ENCODE measurements at places on chromosomes 3 and 15.

DNA sequence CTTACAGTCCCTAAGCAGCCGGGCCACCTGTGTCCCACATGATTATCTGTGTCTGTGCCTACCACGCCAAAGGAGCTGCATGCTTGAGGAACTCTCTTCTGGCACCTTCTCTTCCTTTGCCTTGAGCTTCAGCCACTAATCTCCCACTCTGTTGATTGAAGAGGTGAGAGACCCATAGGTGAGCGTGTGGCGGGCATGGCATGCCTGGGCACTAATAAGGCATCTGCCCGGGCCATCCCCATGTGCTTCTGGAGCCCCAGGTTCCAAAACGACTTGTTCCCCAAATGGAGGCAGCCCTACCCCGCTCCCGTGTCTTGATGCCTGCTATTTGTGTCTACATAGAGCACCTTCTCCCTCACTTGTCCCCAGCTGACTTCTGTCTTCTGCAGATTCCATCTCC lies 13.0 kb downstream of the MCM2 start:
- DNase-seq = no peak

DNA sequence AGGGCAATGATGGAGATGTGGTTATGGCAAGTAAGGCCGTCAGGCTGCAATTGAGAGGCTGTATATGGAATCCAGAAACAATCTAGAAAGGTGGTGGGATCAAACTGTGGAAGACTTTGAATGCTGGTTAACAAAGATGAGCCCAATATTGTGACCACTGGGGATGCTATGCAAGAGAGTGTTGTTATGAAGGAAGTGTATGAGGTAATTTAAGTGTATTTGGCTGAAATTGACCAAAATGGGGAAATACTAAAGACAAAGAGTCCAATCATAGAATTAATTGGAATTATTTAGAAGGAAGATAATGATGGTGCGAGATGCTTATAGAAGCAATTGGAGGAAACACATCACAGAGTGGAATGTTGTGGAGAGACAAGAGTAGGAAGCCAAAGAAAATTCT lies 24.5 kb downstream of the BTLA start:
- DNase-seq = no peak

- DNase-seq = no peak
Measured at GRCh38 chr3:146732325-146732724, 127.2 kb upstream of the PLSCR5 start.

DNA sequence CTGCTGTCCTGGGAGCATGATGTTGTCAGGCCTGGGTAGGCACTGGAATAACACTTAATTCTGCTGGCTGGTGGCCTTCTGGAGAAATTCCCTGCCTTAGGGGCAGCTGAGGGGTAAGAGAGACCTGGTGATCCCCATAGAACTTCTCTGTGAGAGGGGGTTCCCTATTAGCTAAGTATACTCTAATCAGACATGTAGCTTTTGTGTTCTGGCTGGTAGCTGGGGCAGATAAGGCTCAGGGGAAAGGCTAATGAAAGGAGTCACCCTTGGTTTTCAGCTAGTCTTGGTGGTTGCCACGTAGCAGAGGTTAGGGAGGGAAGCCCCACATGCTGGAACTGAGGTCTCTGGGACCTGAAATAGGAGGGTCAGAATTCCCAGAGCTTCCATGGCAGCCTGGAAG lies 952 bp upstream of the HDDC3 start:
- DNase-seq = no peak

DNA sequence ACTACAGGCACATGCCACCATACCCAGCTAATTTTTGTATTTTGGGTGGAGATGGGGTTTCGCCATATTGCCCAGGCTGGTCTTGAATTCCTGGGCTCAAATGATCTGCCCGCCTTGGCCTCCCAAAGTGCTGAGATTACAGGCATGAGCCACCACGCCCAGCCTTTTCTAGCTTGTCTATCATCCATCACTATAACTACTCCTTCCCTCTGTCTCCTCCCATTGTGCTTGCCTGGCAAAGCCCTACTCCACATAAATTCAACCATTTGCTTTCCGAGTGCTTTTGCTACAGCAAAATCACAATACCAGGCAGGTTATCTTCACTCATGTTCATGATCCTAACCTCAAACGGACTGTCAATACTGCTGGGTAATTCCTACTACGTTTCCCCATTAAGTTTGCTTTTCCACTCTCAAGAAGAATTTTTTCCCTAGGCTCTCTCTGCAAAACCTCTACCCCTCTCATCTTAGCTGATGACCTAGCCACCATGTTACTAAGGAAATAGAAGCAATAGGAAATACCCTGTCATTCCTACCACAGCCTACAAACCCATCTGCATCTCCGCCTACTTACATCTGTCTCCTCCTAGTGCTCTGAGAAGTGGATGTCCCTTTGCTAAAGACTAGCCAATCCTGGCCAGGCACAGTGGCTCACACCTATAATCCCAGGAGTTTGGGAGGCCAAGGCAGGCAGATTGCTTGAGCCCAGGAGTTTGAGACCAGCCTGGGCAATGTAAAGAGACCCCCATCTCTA lies 64.5 kb downstream of the RBPMS2 start:
- DNase-seq = no peak

GRCh38 chr3:131819381-131820055 lies 215.3 kb downstream of the CPNE4 start:
- DNase-seq = no peak

DNA sequence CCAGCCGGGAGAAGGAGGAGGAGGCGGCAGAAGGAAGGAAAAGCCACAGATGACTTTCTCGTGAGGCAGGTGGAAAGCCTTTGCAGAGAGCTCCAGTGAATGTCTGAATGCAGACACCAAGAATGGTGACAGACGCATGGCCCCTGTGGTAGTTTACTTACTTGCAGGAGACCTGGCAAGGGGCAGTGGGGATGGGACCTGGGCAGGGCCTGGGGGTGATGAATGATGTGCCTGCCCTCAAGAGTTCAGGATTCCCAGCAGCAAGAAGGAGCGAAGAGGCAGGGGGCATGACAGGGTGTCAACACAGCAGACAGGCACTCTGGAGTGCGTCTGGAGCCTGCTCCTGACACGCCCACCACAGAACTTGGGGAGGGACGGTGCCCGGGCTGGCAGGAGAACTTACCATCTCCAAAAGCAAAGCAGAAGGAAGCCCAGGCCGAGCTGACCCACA lies 260.5 kb upstream of the LYSMD4 start:
- DNase-seq = no peak

- DNase-seq = no peak
Measured at GRCh38 chr3:52490035-52490938, 4.9 kb upstream of the STAB1 start.

- no peak for DNase-seq
Measured at GRCh38 chr3:38586546-38587520, 62.7 kb downstream of the SCN5A start.

- DNase-seq = no peak
Measured at GRCh38 chr3:157442729-157443128, 6.1 kb downstream of the PTX3 start.

GRCh38 chr3:23919628-23920027 lies 2.7 kb downstream of the RPL15 start:
- DNase-seq = no peak

DNA sequence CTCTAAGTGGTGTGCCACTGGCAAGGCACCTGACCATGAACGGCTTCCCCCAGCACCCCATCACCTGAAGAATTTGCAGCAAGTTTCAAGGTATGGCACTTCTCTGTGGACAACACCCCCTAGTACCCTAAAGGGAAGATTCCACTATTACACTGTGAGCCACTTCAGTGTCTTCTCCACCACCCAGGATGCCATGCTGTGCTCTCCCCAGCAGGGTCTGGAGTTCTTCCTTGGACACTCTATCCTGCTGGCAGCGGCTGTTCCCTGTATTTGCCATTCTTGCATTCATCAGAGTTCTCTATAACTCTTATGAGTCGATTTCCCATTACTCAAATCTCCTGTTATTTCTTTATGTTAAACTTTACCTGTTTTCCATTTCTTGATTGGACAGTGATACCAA lies 33.9 kb upstream of the RNU6-1 start:
- DNase-seq = no peak

DNA sequence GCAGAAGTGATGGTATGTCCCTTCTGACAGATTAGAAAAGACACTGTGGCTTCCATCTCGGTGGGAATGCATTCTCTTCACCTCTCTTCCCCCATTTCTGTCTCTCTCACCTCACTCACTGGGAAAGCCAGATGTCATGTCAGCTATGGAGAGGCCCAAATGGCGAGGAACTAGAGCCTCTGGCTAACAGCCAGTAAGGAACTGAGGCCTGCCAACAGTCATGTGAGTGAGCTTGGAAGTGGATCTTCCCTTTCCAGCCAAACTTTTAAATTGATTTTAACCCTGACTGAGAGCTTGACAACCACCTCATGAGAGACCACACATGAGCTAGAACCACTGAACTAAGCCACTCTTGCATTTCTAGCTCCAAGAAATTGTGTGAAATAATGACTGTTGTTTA lies 35.2 kb upstream of the CDAN1 start:
- no peak for DNase-seq

DNA sequence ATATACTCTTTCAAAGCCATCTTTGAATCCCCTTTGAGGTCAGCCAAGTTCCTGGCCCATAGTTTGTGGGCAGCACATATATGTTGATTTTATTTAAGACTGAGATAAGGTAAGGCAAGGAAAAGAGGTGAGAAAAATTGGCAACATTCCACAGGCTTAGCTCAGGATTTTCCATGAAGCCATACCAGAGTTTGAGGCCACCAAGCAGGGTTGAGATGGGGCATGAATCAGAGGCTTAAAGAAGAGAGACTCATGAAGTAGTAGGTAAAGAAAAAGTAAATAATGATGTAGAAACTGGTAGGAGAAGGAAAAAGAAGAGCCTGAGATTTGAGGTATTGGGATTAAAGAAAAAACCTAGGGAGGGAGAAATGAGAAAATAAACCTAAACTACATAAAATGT lies 89.2 kb downstream of the MYO5A start:
- no peak for DNase-seq

GRCh38 chr3:8743021-8743601 lies 9.5 kb downstream of the CAV3 start:
- no peak for DNase-seq

DNA sequence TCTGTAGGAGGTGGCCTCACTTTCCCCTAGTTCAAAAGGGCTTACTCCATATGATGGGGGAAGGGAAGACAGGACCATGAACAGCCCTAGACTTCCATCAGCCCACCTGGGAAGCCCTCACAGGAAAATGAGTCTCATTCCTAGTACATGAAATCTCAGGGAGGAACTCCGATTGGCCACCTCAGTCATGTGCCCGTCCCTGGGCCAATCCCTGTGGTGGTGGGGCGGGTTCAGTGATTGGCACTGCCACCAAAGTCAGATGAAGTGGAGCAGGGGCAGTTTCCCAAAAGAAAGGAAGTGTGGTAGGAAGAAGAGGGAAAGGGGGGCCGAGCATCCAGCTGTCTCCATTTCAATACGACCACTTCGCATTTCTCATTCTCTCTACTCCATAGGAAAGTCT lies 25.9 kb upstream of the GP9 start:
- no peak for DNase-seq

DNA sequence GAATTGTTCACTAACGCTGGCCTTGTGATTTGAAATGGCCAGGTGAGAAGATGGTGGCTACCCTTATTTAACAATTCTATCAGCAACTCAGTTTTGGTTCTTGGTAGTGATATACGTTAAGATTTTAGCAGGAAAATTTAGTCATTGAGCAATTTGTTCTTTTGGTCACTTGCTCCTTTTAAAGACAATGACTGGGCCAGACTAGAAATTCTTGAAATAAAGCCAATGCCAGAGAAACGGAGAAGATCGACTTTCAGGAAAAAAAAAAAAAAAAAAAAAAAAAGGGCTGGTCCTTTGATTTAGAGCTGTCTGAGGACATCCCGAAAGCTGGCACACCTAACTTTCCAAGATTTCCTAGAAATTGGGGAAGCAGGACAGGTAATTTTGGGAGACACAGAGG lies 178.5 kb downstream of the FNDC3B start:
- DNase-seq = no peak

DNA sequence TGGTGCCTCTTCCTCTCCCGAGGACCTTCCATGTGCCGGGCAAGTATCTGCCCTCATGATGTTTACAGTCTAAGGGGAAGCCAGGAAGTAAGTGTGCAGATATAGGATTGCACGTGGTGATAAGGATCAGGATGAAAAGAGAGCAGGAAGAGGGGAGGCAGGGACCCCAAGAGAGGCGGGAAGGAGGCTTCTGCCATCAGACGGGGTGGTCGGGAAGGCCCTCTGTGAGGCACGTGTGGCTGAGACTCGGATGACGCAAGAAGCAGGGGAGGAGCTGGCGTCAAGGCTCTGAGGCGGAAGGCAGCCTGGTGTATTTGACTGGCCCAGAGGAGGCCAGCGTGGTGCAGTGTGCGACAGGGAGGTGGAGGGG lies 762 bp upstream of the IQSEC1 start:
- DNase-seq = no peak

GRCh38 chr15:61426466-61426865 lies 197.4 kb upstream of the RORA start:
- no peak for DNase-seq

DNA sequence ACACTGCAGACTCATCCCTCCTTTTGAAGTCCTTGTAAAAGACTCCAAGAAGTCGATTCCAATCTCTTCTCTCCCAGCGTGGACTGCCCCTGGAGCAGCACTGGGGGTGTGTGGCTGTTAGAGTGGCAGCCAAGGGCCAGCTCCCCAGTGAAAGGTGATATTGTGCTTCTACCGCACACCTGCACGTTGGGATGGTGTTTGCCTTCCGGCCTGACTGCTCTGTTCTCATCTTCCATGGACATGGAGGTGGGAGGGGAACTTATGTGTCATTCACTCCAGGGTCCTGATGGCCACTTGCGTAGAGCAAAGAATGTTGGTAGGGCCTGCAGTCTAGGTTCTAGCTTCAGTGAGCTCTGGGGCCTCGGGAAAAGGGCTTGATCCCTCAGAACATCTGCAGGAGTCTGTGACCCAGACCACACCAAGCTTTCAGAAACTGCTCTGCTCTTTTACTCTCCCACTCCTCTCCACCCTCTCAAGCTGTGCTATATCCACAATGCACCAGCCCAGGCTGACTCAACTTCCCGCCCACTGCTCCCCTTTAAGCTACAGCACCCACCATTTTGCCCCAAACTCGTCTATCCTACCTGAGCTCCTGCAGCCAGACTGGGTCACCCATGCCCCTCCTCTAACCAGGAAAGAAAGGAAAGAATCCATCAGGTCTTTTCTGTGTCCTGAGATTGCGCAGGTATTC lies 31.3 kb downstream of the LIPC start:
- no peak for DNase-seq

- no peak for DNase-seq
Measured at GRCh38 chr3:114646526-114646925, 352.7 kb downstream of the TIGIT start.

GRCh38 chr3:59502806-59503205 lies 453.0 kb upstream of the CFAP20DC start:
- DNase-seq = no peak

DNA sequence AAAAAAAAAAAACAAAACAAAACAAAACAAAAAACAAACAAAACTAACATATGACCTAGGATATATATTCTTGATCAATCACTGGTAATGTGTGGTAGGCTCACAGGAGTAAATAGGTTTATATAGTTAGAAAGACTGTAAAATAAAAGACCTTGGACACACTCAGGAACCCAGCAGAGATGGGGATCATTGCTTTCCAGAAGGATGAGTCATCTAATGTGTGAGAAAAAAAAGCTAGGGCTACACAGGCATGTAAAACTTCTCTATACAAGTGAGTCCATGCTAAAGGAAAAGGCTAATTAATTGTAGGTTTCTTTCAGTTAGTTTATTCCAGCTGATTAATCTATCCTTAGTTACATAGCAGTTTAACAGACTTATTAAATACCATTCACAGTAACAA lies 710.3 kb upstream of the ARPP21 start:
- DNase-seq = no peak

GRCh38 chr15:39833515-39833981 lies 50.9 kb upstream of the FSIP1 start:
- DNase-seq = no peak

Measured in esophagus squamous epithelium (tissue), 5 donors.